ENCODE measurements at places on chromosomes 5 and 9. TPM values are rescaled to one million over a fixed set of nuclear protein-coding genes. Genes with fewer than 3 reads are reported as not detected.

GCNT1 gene
- 1.7 TPM for total RNA-seq

ROR2 gene
- total RNA-seq: 0.12 TPM

S1PR3 gene
- 22.3 TPM for total RNA-seq

GPX3 gene
- 2.8 TPM for total RNA-seq

LRRC19 gene
- not detected for total RNA-seq

NANS gene
- 85.1 TPM for total RNA-seq

PCDHA7 gene
- total RNA-seq: 0.05 TPM

Data from glomerular endothelial cell (primary cell).